ENCODE measurements at places on chromosomes 12 and 14. TPM values are rescaled to one million over a fixed set of nuclear protein-coding genes. Genes with fewer than 3 reads are reported as not detected.
A peak's percentile ranks its signal among the peaks of the same experiment; 100 is the strongest.

GRCh38 chr12:9651265-9651729, 18.2 kb upstream of the CLEC2D start:
- DNase-seq, result peak; percentile 62

GRCh38 chr12:19462406-19462805, 23.1 kb downstream of the AEBP2 start:
- DNase-seq, result no peak

- no peak for DNase-seq
These were observed 82.7 kb downstream of the BEGAIN start for GRCh38 chr14:100504372-100505078.

Gene CD69
- 72.2 TPM for total RNA-seq

Gene PTGDR
- 0.07 TPM for total RNA-seq

Gene CLEC6A
- not detected for total RNA-seq

Gene GARIN6
- total RNA-seq, result not detected

- DNase-seq, result no peak
These were observed 274.9 kb downstream of the GPHN start for GRCh38 chr14:66782853-66783252.

GRCh38 chr14:68327231-68327630, 465.6 kb downstream of the ZFP36L1 start:
- no peak for DNase-seq

- no peak for DNase-seq
These were observed 1057.8 kb downstream of the FSCB start for GRCh38 chr14:43449291-43449690.

- DNase-seq, result no peak
These were observed 4.8 kb downstream of the CDKN1B start for GRCh38 chr12:12721814-12722434.

DNA sequence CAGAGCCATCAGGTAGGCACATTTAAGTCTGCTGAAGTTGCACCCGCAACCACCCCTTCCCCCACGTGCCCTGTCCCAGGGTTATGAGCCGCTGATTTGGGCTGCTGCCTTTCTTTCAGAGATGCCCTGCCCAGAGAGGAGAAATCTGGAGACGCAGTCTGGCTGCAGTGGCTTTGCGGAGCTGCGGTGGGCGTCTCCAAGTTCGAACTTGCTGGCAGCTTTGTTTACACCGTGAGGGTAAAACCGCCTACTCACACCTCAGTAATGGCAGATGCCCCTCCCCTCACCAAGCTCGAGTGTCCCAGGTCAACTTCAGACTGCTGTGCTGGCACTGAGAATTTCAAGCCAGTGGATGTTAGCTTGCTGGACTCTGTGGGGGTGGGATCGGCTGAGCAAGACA, 14.7 kb downstream of the PTCSC3 start:
- DNase-seq, result no peak

Gene NGB
- not detected for total RNA-seq

- DNase-seq, result no peak
These were observed 111.9 kb downstream of the CCDC60 start for GRCh38 chr12:119446459-119446858.

- DNase-seq, result no peak
These were observed 630 bp upstream of the HNF1A start for GRCh38 chr12:120977531-120978295.

Gene OR4E2
- not detected for total RNA-seq

- DNase-seq, result no peak
These were observed 197.2 kb downstream of the FOXA1 start for GRCh38 chr14:37397941-37398215.

GRCh38 chr12:2215709-2216560, 163.1 kb downstream of the CACNA1C start:
- DNase-seq, result no peak

DNA sequence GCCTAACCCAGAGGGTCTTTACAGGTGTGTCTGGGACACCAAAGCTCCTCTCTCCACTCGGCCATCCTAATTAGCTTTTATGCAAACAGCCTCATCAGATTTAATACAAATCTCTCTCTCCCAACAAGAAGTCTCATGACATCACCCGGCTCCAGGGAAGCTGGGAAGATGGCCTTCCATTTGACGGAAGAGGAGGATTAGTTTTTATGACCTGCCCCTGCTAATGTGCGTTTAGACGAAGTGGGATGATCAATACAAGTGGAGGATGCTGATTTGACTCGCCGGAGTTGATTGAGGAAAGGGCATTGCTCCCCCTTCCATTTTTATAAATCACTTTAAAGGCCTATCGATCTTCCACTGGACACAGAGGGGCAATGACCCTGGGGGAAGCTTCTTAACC, 239.2 kb downstream of the BCL11B start:
- DNase-seq, result no peak

- DNase-seq, result no peak
These were observed 19.0 kb upstream of the GPRC5A start for GRCh38 chr12:12872139-12872933.

DNA sequence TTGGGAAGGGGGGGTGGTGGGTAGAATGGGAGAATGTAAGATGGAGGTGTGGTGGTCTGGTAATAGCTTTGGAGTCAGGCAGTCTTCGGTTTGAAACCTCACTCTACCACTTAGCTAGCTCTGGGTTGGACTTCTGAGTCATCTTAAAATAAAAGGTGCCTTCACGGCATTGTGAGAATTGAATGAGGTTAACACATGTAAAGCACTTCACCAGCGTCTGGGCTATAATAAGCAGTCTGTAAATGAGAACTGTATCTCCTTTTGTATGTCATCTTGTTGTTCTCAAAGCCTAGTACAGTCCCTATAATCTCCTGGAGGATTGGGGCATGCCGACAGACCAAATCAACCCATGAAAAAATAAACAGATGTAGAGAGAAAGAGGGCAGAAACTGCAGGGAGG, 11.2 kb downstream of the C2CD5 start:
- no peak for DNase-seq

Gene ACOT4
- 0.57 TPM for total RNA-seq

Gene EMP1
- total RNA-seq, result 9.5 TPM

Gene TOMM20L
- not detected for total RNA-seq

DNA sequence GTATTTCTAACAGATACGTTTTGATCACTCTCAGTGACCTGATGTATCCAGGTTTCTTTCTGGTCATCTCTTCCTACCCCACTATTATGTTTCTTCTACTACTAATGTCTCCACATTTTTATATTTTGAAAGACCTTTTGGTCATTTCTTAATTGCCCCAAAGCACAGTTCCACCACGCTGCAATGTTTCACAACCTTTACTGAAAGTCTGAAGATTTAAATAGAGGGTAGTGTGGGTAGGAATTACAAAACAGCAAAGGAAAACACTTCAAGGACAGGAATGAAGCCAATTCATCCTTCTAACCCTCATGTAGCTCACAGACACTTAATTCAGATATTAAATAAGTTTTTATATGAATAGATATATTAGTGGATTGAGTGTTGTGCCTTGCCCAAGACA, 36.1 kb upstream of the SLC16A7 start:
- no peak for DNase-seq

Measured in activated T-helper 2 cell treated with anti-CD3 and anti-CD28 coated beads, Interferon-gamma antibody, Interleukin-2, Interleukin-4, amounts not matched to agents 10 μg/mL and 5 μg/mL and 100 μg/mL, durations not matched to agents 14 hours and 24 hours and 36 hours (primary cell).